Upper lobe of right lung (tissue), 1 donor: ENCODE measurements at places on chromosomes 6 and 20. TPM values are rescaled to one million over a fixed set of nuclear protein-coding genes. Genes with fewer than 3 reads are reported as not detected.

DNA sequence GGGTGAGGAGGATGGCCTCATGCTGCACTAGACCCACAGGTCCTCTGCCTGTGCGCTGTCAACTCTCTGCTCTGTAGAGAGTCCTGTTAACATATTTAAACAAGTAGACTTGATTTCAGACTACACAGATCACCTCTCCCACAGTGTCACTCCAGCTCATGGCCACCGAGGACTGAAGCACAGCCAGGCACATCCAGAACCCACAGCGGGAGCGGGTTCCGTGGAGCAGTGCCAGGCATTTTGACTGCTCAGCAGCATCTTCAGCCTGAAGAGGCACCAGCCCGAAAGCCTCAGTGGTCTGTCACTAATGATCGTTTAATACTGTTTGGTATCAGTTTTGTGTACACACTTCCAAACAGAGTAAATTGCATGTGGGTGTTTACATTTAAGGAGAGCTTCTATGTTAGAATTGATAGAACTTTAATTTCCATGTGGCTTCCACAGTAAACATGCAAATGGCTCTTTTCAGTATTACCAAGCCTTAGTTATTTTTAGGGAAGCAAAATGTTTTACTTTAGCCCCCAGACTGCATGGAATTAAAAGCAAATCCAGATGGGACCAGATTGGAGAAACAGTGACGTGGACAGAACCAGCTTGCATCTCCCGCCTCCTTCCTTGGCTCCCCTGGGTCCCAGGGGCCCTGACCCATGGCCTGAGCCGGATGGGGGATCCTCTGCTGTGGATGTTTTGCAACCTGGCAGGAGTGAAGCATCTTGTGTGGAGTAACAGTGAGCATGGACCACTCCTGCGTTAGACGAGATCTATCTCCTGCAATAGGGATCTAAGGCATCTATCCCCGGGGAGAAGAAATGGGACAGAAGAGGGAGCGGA, 196.7 kb upstream of the CDH4 start:
- no peak overlapping the region for H3K4me3 ChIP-seq
- no peaks in the 10 kb centered on the region for H3K36me3 ChIP-seq
- no peak for DNase-seq
- H3K27ac ChIP-seq: no peak overlapping the region
- no peaks in the 10 kb centered on the region for H3K27me3 ChIP-seq
- no peaks in the 10 kb centered on the region for H3K4me1 ChIP-seq

ERVFRD-1 gene
- 0.55 TPM for total RNA-seq

DNA sequence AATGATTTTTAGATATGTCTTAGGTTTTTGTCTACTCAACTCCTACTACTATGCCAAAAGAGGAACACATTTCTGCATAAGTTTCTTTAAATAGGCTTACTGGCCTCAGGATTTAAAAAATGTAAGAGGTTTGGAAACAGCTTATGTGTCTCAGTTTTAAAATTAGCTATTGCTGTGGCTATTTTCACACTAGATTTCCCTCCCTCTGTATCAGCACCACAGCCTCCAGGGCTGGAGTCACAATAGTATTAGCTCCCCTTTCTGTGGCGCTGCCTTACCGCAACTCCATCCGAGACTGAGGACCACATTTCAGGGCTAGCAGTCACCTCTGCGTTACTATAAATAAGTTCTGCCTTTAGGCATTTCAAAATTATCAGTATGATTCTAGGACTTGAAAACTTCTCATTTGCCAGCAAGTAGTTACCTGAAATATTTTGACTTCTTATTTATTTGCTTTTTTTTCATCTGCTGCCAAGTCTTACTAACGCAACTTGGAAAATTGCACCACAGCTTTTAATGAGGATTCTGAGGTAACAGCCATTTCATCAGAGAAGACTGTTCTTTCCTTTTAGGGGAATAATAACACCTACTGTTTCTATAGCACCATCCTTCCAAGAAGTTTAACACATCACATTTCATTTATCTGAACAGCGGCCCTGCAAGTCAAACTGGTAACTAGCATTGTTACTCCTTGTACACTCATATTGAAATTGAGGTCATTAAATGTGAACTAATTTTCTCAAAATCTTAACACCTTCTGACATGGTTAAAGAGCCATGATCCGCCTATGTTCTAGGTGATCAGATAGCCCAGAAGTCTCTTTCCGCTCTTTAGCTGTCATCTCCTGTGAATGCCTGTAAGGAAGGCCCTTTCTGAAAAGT, 105.9 kb downstream of the GJA10 start:
- H3K36me3 ChIP-seq: no peaks in the 10 kb centered on the region
- H3K4me3 ChIP-seq: no peak overlapping the region
- H3K27ac ChIP-seq: no peak overlapping the region
- peaks cover 4% of the 10 kb centered on the region for H3K4me1 ChIP-seq
- DNase-seq: no peak

- H3K4me1 ChIP-seq: no peaks in the 10 kb centered on the region
- H3K27me3 ChIP-seq: no peaks in the 10 kb centered on the region
- H3K27ac ChIP-seq: no peak overlapping the region
- DNase-seq: no peak
- H3K36me3 ChIP-seq: no peaks in the 10 kb centered on the region
- no peak overlapping the region for H3K4me3 ChIP-seq
These were observed 353.6 kb downstream of the MAFB start for GRCh38 chr20:40335437-40335836.

GRCh38 chr20:58550275-58551059, 35.3 kb upstream of the APCDD1L start:
- DNase-seq: no peak
- no peaks in the 10 kb centered on the region for H3K36me3 ChIP-seq
- H3K4me3 ChIP-seq: no peak overlapping the region
- H3K27ac ChIP-seq: no peak overlapping the region
- no peaks in the 10 kb centered on the region for H3K4me1 ChIP-seq

- no peaks in the 10 kb centered on the region for H3K4me1 ChIP-seq
- H3K27ac ChIP-seq: no peak overlapping the region
- no peaks in the 10 kb centered on the region for H3K27me3 ChIP-seq
- no peak overlapping the region for H3K4me3 ChIP-seq
These were observed 489.3 kb upstream of the FLRT3 start for GRCh38 chr20:14826543-14827313.

DNA sequence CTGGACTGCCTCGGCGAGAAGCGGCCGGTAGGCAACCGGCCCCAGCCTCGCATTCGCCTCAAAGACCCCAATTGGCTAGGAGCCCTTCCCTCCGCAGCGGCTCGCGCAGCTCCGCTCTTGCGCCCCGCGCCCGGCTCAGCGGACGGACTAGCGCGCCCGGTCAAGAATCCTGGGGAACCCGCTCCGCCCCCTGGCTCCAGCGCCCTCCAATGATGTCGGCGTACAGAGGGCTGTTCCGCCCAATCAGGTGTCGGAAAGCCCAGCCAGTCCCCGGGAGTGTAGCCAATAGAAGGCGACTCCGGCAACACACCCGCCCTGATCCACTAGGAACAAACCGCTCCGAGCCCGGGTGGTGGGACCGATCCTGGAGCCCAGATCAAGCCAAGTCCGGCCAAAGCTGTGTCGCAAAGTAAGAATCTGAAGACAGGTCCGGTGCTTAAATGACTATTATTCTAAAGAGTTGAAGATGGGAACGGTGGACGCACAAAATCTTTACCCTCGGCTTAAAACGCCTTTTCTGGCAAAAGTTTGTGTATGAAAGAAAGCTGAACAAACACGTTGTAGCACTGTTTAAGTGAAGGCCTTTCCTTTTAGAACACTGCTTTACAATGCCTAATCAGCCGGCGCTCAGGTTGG, 132.2 kb downstream of the OGFRL1 start:
- peaks cover 15% of the 10 kb centered on the region for H3K36me3 ChIP-seq
- H3K27ac ChIP-seq: peak overlapping the region; percentile 94
- peak overlapping the region; percentile 83 for H3K4me3 ChIP-seq
- DNase-seq: peak; percentile 96
